Activated T-helper 2 cell treated with anti-CD3 and anti-CD28 coated beads, Interferon-gamma antibody, Interleukin-2, Interleukin-4, amounts not matched to agents 10 μg/mL and 5 μg/mL and 100 μg/mL, durations not matched to agents 14 hours and 24 hours and 36 hours (primary cell): ENCODE measurements at places on chromosomes 7 and 10.

DNA sequence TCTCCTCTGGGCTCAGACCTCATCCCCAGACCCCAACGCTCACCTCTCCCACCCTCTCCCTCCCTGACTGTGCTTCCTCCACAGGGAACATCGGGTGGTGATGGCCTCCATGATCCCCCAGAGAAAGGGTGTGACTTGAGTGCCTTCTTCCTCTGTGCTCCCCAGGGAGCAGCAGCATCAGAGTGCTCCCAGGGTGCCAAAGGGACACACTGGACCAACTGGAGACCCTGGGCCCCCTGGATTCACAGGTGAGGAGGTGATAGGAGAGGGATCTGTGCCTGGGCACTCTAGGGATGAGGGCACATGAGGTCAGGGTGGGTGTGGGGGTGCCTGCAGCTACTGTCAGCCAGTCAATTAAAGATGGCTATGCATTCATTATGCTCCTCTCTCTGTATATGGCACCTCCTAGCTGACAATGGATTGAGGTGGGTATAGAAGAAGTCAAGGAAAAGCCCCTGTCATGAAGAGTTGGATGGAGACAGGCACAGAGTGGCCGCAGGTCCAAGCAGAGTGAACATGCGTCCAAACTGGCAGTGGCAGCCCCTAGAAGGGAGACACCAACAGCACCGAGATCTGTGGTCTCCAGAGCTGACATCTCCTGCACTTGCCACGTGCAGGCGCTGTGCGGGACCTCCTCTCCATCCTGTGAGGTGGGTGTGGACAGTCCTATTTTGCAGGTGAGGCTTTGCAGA is 15.5 kb upstream of the VOPP1 start:
- peaks cover 15% of the 10 kb centered on the region for H3K27me3 ChIP-seq
- no peaks in the 10 kb centered on the region for H3K36me3 ChIP-seq
- peaks cover 18% of the 10 kb centered on the region for H3K4me1 ChIP-seq

DNA sequence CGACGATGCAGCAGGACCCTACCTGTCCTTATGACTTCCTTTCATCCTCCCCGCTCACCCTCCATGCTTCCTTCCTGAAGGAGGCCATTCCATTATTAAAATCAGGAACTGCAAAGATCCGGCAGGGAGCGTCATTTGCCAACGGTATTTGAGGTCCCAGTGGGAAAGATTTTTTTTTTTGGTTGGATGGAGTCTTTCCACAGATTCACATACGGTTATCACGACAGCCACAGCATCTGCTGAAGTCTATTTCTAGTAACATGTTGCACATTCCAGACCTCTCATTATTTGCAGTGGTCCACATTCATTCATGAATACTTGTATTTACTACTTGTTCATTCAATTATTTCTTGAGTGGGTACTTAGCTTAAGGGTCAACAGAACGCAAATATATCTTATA is 94.7 kb upstream of the LYZL2 start:
- no peak overlapping the region for H3K27ac ChIP-seq
- no peaks in the 10 kb centered on the region for H3K36me3 ChIP-seq
- no peak overlapping the region for H3K4me3 ChIP-seq
- DNase-seq = no peak

- no peaks in the 10 kb centered on the region for H3K36me3 ChIP-seq
- H3K27me3 ChIP-seq = no peaks in the 10 kb centered on the region
- H3K4me3 ChIP-seq = no peak overlapping the region
- DNase-seq = peak; percentile 58
- peaks cover 42% of the 10 kb centered on the region for H3K4me1 ChIP-seq
- no peak overlapping the region for H3K27ac ChIP-seq
These were observed 49.7 kb downstream of the DNAJC12 start for GRCh38 chr10:67788028-67788886.

- no peak overlapping the region for H3K27ac ChIP-seq
- H3K4me3 ChIP-seq = no peak overlapping the region
- no peaks in the 10 kb centered on the region for H3K27me3 ChIP-seq
- no peaks in the 10 kb centered on the region for H3K4me1 ChIP-seq
- no peak for DNase-seq
These were observed 123.6 kb downstream of the CXCL12 start for GRCh38 chr10:44261296-44261695.

DNA sequence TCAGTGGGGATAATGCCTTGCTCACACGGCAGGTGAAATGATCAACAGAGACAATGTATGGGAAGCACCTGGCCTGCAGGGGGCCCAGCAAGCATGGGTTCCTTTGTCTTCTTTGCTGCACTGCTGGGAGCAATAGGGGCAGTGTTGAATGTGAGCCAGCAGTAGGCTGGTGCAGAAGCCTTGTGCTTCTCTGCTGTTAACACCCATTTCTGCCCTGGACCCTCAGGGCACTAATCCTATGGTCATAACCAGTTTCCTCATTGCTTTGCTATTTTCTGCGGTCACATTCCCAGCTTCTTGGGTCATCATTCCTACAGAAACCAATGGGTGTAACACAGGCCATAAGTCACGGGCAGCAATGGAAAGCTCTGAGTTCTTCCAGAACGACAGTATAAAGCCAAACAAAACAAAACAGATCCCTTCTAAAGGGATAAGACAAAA is 10.9 kb upstream of the LGI1 start:
- no peak overlapping the region for H3K27ac ChIP-seq
- H3K27me3 ChIP-seq = peaks cover 12% of the 10 kb centered on the region
- no peaks in the 10 kb centered on the region for H3K36me3 ChIP-seq
- peaks cover 2% of the 10 kb centered on the region for H3K4me1 ChIP-seq

DNA sequence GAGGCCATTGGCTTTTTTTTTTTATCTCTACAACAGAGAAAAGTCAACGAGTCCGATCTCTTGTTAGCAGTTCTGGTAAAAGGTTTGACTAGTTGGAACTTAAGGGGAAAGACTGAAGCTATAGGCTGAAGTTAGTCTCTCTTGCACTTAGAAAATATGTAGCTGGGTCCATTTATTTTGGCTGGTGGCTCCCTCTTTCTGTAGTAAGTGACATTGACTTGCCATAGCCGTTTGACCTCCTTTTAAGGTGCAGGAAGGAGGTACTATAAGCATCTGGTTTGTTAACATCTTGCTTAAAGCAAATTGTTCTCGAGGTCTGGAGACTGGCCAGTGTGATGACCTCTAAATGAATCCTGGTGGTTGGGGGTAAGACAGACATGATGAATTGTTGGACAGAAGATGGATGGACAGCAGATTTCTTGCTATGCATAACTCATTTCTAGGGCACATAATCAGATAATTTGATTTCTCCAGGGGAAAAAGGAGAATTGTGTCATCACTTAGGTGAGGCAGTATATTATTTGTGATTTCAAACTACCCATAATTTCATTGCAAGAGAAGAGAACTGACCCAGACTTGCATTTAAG is 356.3 kb upstream of the GALNT17 start:
- no peaks in the 10 kb centered on the region for H3K36me3 ChIP-seq
- peaks cover 34% of the 10 kb centered on the region for H3K4me1 ChIP-seq
- no peaks in the 10 kb centered on the region for H3K27me3 ChIP-seq
- no peak overlapping the region for H3K27ac ChIP-seq
- no peak overlapping the region for H3K4me3 ChIP-seq

- H3K36me3 ChIP-seq = no peaks in the 10 kb centered on the region
- peaks cover 5% of the 10 kb centered on the region for H3K27me3 ChIP-seq
- no peak overlapping the region for H3K27ac ChIP-seq
- no peaks in the 10 kb centered on the region for H3K4me1 ChIP-seq
- H3K4me3 ChIP-seq = no peak overlapping the region
These were observed 22.5 kb downstream of the SORCS3 start for GRCh38 chr10:104663563-104663962.

- H3K27me3 ChIP-seq = no peaks in the 10 kb centered on the region
- no peaks in the 10 kb centered on the region for H3K4me1 ChIP-seq
- H3K4me3 ChIP-seq = no peak overlapping the region
- DNase-seq = no peak
These were observed 50.4 kb upstream of the CACUL1 start for GRCh38 chr10:118805146-118805545.

- no peak overlapping the region for H3K27ac ChIP-seq
- H3K36me3 ChIP-seq = no peaks in the 10 kb centered on the region
- no peaks in the 10 kb centered on the region for H3K4me1 ChIP-seq
- DNase-seq = no peak
- H3K27me3 ChIP-seq = no peaks in the 10 kb centered on the region
These were observed 74.3 kb downstream of the GLI3 start for GRCh38 chr7:42162560-42163325.
